ENCODE measurements at places on chromosomes 4 and X.
A peak's percentile ranks its signal among the peaks of the same experiment; 100 is the strongest.

GRCh38 chr4:137676357-137676998 is 144.2 kb upstream of the PCDH18 start:
- no peak for DNase-seq

- DNase-seq: peak; percentile 17
These were observed 449.8 kb downstream of the C4orf33 start for GRCh38 chr4:129545599-129546278.

DNA sequence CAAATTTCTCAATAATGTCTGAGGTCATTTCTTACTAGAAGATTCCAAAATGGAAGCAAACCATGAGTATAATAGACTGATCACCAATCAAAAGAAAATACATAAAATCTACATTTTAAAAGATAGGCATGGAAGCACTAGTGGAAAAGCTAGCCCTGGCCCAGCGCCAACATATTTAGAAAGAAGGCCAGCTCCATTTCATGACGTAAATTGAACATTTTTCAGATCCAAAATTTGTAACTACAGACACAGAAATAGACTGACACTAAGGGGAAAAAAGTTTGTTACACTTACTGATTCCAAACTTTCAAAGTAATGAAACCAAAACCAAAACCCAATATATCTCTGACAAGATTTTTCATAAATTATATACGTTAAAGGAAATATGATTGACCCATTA is 117.7 kb downstream of the ADAMTS3 start:
- peak; percentile 76 for DNase-seq

- DNase-seq: no peak
These were observed 727.9 kb downstream of the CCSER1 start for GRCh38 chr4:90855111-90855510.

GRCh38 chrX:68416592-68416991 is 16.7 kb downstream of the OPHN1 start:
- DNase-seq: no peak

GRCh38 chr4:109574443-109574850 is 14.4 kb downstream of the MCUB start:
- peak; percentile 15 for DNase-seq

DNA sequence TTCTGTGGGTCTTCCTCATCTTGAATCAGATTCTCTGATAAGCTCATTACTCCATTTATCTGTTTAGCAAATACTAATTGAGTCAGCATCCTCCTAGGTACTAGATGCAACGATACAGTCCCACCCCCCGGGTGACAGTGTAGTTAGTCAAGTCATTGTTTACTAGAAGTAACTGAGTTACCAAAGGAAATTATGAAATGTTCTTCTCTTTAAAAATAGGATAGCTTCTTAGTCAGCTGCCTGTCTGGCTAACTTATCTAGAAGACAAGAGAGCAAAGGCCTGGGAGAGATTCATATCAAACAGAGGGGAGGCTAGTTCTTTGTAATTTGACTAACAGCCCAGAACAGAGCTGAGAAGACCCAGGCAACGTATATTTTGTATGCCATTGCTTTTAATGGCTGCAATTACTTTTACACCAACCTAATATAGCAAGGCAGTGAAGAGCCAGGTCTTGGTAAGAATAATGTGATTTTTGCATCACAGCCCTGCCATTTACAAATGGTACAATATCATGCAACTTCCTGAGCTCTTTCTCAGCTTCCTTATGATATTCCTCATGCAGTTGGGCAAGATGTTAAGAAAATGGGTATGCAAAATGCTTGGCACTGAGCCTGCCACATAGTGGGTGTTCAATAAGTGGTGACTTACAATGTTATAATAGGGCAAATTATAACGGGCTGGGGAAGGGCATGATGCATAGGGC is 149.9 kb downstream of the CHIC2 start:
- DNase-seq: no peak

- DNase-seq: no peak
These were observed 77.8 kb upstream of the MXD4 start for GRCh38 chr4:2339458-2340271.

DNA sequence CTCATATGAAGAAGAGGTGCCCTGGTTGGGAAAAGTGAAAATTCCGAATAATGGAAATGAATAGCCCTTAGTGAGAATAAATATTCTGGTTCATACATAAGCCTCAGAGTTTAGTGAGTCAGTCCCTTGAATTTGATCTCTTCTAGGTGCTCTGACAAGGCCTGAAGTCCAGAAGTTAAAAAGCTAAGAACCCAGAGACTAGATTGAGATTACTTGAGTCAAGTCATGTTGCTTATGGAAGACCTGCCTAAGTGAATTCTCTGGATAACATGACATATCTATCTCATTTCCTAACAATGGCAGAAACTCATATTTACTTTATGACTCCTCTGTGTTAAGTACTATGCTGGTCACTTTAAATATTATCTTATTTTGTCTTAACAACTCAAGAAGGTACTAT is 10.5 kb upstream of the PRSS48 start:
- DNase-seq: no peak

DNA sequence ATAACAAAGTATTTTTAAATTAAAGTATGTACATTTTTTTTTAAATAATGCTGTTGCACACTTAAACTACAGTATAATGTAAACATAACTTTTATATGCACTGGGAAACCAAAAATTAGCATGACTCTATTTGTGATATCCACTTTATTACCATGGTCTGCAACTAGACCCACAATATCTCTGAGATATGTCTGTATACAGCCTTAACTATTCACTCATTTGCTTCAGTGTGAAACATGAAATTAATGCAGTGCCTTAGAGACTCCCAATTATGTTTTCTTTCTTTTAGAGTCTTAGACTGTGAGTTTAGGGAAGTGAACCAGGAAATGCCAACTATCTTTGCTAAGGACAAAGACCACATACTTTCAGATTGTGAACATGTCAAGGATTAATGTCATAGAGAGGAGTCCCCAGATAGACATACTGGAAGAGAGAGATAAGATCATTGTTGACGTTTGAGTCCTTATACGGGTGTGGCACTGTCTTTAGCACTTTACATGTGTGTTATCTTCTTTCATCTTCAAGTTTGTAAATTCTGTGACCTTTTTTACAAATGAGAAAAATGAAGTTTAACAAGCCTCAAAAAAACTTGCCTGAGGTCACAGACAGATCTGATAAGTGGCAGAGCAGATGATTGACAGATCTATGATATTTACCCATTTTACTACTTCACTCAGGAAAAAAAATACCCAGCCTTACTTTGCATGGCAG is 23.2 kb downstream of the CXorf58 start:
- DNase-seq: no peak

GRCh38 chr4:10521424-10521823 is 64.2 kb upstream of the ZNF518B start:
- no peak for DNase-seq

DNA sequence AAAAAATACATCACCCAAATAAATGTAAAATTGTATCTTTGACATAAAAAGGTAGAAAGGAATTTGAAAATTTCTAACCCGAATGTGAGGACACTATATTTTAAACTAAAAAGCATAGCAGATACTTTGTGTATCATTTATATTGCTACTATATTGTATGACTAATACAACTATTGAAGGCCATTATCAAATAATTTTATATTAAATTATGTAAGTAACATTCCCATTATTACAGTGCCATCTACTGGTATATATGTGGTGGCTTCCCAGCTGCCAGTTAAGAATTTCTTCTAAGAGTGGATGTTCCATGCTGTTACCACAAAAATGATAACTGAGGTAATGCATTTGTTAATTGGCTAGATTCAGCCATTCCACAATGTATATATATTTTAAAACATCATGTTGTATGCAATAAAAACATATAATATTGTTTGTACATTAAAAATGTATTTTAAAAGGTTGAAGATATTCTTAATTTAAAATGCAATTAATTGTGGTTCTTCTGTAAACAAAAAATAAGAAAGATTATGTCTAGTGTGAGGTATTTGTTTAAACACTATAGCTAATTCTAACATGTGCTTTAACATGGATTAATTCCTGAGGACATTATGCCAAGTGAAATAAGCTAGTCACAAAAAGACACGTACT is 65.3 kb downstream of the EGF start:
- peak; percentile 9 for DNase-seq

- DNase-seq: no peak
These were observed 8.4 kb downstream of the CFAP299 start for GRCh38 chr4:80343887-80344286.

- no peak for DNase-seq
These were observed 68.6 kb downstream of the DTHD1 start for GRCh38 chr4:36349938-36350549.

DNA sequence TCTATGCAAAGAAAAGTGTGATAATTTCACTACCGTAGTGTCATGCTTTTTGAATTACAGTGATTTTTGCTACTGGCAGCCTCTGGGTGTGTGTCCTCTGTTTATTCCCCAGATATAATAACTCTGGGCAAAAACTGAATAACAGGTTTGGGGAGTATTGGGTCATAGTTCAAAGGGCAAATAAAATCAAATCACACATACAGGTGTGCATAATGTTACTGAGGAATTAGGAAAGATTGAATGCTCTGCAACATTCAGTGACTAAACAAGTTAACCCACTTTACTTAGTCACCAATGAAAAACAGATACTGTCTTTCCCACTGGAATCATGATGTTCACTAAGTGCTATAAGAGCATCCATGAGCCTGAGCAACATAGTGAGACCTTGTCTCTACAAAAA is 224.3 kb downstream of the OPHN1 start:
- no peak for DNase-seq

DNA sequence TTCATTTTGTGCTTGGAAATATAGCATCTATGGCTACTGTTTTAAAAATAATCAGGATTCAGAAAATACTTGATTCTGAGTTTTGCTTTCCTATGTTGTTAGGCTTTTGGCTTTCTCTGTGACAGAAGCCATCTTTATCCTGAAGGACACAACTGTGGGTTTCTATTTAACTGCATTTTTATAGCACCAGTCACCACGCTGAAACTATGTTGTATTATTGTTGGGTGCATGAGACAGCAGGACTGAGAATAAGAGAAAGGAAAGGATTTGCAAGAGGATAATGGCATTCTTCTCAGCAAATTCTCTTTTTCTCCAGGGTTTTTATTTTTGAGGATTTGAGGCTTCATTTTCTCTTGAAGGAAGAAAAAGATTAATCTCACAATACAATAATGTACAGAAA is 10.1 kb upstream of the NEUROG2 start:
- DNase-seq: no peak

GRCh38 chr4:76722838-76723237 is 175.1 kb downstream of the SOWAHB start:
- DNase-seq: no peak

DNA sequence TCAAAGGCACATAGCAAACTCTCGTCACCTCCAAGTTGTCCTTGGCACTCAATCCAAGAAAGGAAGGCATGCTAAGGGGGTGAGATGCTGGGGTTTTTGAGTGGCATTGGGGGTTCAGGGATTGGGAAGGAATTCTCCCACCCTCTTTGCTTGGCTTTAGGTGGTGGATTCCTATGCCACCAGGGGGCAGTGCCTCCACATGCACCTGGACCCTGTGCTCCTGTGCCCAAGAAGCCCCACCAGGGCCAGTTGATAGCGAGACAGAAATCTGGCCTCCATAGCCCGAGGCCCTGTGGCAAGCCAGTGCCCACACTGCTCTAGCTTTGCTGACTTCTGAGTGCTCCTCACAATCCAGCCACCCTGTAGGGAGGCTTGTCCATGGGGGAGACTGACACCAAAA is 2.0 kb upstream of the FATE1 start:
- no peak for DNase-seq
